ENCODE measurements at places on chromosomes 12 and 14.
A peak's percentile ranks its signal among the peaks of the same experiment; 100 is the strongest.

- DNase-seq, result no peak
These were observed 13.4 kb downstream of the CDK17 start for GRCh38 chr12:96386794-96387193.

GRCh38 chr12:109553906-109554500, 19.3 kb downstream of the MMAB start:
- no peak for DNase-seq

- no peak for DNase-seq
These were observed 3.3 kb downstream of the TBX3 start for GRCh38 chr12:114680604-114681069.

DNA sequence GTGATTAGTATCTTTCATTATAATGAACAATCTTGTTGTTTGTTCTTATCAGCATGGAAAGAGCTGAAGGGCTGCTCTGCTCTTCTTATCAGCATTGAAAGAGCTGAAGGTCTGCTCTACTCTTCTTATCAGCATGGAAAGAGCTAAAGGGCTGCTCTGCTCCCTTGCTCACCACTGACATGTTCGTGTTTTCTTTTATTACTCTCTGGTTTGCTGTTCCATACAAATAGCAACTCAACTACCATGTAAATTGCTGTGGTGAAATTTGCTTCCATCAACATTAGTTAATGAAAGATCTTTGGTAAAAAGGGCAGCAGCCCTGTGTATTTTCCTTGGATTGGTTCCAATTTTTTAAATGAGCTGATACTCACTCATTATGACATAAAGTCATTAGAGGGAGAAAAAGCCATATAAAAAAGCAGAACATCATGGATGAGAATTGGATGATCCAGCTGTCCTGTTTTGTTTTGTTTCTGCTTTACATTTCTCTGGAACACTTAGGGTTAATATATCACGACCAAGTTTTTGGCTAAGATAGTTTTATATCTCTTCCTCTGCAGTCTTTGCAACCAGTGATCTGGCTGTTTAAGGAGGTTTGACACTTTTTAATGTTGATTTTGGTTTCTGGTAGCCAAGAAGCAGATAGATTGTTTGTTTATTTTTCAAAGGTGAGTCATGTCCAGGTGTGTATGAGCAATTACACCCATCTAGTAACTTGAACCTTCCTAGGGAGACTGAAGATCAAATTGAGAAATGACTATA, 356.6 kb downstream of the CEP128 start:
- DNase-seq, result peak; percentile 97

GRCh38 chr14:68132563-68133121, 313.1 kb downstream of the RAD51B start:
- DNase-seq, result no peak
